Stimulated activated CD8-positive, alpha-beta memory T cell treated with anti-CD3 and anti-CD28 coated beads, Interleukin-15, amount 100 ng/mL, for 1 hour (primary cell): ENCODE measurements at places on chromosomes 13 and 19.

DNA sequence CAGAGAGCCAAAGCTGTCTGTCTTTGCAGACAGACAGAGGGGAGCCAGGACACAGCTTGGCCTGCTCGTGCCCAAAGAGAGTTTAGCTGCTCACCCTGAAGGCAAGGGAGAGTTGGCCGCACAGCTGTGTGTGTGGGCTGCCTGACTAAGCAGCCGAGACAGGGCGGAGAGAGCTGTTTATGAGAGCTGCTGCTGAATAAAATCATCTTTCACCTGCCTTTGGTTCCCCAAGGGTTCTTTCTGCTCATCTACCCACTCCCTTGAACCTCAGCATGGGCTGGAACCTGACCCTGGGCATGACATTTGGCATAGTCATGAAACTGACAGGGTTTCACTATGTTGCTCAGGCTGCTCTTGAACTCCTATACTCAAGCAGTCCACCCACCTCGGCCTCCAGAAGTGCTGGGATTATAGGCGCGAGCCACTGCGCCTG, 98.2 kb downstream of the RBM26 start:
- DNase-seq: no peak

DNA sequence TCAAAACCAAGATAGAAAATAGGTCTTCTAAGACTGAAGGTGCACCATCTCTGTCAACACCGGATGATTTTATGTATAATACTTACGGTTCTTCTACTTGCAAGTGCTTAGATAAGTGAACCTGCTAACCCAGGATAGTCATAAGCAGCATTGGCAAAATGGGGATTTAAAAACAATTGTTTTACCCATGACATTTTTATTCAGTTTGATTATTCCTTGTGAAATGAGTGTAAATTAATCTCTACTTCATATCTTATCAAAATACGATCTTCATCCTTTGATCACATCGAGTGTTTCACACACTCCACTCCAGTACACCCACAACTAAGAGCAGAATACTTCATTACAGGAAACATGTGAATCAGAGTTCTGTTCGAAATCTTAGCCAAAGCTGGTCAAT, 23.0 kb upstream of the MTRF1 start:
- DNase-seq: no peak

GRCh38 chr19:38781058-38781457, 7.7 kb upstream of the LGALS7 start:
- no peak for DNase-seq

- DNase-seq: peak; percentile 26
Observed at GRCh38 chr13:113297370-113298042, 467 bp downstream of the LAMP1 start.

- no peak for DNase-seq
Observed at GRCh38 chr19:55866521-55866920, 30.2 kb downstream of the NLRP4 start.

GRCh38 chr19:14530005-14530348, 583 bp downstream of the TECR start:
- DNase-seq: no peak

DNA sequence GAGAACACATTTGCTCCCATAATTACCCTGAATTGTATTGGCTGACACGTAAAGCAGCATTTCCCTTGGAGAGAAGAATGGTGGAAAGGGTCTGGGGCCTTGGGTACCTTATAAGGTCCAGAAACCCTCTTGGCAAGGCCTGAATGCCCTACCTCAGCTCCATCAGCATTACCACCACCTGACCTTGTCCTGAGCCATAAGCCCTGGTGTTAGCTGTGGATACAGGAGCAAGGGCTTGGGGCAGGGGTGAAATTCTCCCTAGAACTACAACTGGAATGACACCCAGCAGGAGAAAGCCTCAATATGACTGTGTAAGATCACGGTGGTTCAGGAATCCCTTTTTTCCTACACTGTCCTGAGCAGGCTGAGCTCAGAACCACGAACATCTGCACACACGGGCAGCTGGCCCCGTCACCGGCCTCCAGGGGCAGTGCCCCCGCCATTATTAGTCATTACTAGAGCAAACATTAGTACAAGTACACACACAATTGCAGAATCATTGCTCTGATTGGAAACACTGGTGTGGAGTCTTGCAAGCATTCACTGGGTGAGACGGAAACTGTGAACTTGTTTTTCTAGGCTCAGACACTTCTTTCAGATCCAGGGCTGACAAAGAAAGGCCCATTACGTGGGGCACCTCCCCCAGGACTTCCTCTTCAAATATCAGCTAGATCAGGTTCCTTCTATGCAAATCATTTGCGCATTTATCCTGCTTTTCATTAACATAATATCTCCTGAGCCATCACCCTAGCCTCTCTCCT, 26.8 kb upstream of the MTIF3 start:
- DNase-seq: no peak

GRCh38 chr13:89897681-89898080, 1449.8 kb upstream of the MIR17HG start:
- DNase-seq: no peak

- DNase-seq: no peak
Observed at GRCh38 chr19:51143486-51143885, 1.4 kb downstream of the SIGLEC7 start.

DNA sequence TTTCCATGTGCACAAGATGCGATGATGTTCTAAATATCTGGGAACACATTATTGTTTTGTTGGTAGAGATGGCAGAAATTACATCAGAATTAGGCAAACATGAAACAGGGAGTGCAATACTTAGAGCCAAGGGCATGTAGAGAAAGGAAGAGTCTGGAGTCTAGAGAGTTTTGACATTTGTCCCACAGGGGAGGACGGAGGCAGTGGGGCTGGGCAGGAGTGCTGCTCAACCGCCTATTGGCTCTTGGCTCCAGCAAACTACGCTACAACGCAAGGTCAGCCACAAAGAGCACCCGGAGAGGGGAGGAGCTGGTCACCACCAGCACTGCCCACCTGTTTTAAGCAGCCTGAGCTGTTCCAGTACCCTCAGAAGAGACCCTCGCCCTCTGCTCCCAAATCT, 108.3 kb downstream of the ABCC4 start:
- no peak for DNase-seq

GRCh38 chr19:41357746-41358145, 4.0 kb upstream of the TGFB1 start:
- DNase-seq: no peak

DNA sequence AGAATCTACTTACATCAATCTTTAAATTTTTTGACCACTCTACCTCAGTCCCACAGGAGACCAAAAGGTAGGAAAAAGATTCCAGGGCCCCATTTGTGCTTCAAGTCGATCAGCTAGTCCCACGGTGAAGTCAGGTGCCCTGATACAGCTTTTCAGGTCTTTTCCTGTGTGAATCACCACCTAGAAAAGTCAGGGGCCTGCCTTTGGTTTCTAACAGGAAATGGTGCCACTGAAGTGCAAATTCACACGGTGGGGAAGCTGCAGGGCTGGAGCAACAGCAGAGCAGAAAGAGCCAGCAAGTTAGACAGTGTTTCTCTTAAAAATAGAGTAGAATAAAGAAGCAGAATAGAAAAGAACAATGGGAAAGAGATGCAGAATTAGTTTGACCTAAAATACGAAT, 107.5 kb downstream of the KLF12 start:
- peak; percentile 34 for DNase-seq

DNA sequence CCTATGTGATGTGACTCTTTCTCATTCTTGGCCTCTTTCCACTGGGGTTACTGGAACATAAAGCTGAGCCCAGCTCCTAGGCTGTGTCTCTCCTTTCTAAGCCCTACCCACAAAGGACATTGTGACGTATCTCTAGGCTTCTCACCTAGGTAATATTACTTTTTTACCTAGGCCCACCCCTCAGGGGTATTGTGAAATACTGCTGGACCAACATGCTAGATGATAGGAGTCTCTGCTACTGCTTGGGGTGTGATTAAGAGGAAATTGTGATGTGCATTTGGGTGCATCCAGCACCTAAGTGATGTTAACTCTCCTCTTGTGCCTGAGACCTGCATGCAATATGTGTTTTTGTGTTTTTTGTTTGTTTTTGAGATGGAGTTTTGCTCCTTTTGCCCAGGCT, 22.8 kb upstream of the ZNF254 start:
- DNase-seq: no peak

- DNase-seq: no peak
Observed at GRCh38 chr19:54253331-54254194, 3.5 kb downstream of the LILRB5 start.

DNA sequence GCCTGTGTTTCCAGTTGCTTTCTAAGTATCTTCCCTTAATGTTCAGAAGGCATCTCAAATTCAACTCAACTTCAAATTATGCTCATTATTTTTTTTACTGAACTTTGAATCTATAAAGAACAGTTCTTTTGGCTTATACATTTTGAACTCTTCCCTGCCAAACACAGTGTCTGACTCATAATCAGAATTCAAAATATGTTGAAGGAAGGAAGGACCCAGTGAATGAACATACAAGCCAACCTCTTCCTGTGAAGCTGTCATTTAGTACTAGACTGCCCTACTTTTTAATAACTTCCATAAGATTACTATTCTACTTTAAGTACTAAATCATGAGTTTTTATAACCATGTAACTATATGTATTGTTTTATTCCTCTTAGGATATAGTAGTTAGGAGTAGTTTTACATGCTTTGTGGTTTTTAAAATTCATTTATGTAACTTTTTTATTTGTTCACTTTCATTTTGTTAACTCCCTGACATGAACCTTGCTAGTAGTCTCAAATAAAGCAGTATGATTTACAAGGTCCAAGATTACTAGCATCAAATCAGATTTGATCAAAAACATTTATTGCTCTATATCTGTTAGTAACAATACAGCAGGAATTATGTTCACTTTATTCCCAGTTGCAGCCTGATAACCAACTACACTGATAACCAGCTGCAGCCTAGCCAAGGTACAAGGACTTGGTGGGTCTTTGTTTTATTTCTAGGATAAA, 6.4 kb downstream of the NUDT15 start:
- no peak for DNase-seq

GRCh38 chr13:50892210-50892944, 17.2 kb upstream of the RNASEH2B start:
- no peak for DNase-seq

GRCh38 chr19:10388957-10389356, 8.6 kb upstream of the TYK2 start:
- DNase-seq: peak; percentile 85

DNA sequence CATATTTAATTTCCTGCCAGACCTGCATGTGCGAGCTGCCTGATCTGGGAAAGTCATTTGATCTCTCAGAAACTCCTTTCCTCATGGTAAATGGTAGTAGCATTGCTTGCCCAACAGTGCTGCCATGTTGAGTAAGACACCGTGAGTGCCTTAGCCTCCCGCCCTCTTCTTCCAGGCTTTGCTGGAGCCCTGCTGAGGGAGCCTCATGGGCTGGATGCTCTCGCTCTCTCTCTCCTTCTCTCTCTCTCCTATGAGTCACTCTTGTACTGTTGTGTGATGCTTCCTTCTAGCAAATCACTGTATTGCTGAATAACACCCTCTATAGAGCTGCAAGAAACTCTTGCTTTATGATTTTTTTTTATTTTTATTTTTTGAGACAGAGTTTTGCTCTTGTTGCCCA, 365.5 kb downstream of the UQCRFS1 start:
- no peak for DNase-seq

GRCh38 chr19:7507884-7508283, 8.0 kb upstream of the ZNF358 start:
- DNase-seq: no peak

- DNase-seq: no peak
Observed at GRCh38 chr13:19573120-19573716, 11.9 kb upstream of the TPTE2 start.

GRCh38 chr13:20288561-20288960, 56.4 kb upstream of the GJB6 start:
- no peak for DNase-seq

DNA sequence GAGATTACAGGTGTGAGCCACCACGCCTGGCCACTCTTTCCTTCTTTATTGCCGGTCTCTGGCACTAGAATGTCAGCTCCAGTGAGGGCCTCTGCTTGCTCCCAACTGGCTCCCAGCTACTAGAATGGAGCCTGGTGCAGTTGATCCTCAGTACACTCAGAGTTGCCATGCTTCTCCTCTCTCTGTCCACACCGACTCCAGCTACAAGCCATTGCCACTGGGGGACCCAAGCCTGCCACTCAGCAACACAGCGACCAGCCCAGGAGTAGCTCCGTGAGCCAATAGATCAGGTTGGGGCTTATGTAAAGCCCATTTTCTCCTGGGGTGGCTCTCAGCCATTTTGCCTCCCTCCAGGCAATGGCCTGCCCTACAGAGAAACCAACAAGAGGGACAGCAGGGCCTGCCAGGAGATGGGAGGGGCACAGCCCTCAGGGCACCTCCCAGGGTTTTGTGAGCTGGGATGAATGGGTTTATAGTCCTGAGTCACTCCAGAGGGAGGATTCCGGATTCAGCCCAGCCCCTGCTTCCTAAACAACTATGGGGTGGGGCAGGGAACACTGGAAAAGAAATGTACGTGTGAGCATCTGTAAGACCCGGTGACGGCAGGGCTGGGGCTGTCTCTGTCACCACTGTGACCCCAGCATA, 36.5 kb downstream of the OPA3 start:
- DNase-seq: no peak

- DNase-seq: no peak
Observed at GRCh38 chr13:48542581-48543341, 9.9 kb upstream of the RCBTB2 start.

GRCh38 chr13:83183439-83184149, 698.7 kb downstream of the SLITRK1 start:
- no peak for DNase-seq

- DNase-seq: no peak
Observed at GRCh38 chr19:31436121-31436776, 87.0 kb upstream of the TSHZ3 start.

- DNase-seq: no peak
Observed at GRCh38 chr13:113815151-113816058, 48.5 kb downstream of the GAS6 start.
